Stimulated activated naive CD8-positive, alpha-beta T cell treated with anti-CD3 and anti-CD28 coated beads, Interleukin-15, Interleukin-2, amounts not matched to agents 100 U/mL and 50 U/mL, for 24 hours (primary cell): ENCODE measurements at places on chromosomes 5 and 9.

DNA sequence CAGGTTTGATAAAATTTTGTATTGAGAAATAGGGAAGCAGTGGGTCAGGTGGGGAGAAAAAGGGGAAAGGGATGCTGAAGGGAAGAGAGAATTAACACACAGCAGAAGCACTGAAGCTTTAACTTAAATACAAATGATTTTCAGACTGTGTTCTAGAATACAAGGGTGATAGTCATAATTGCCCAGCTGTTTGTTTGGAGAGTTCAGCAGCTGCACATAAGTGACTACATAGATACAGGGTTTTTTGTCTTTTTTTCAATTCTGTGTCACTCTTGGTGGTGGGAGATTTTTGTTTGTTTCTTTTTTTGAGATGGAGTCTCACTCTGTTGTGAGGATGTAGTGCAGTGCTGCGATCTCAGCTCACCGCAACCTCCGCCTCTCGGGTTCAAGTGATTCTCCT lies 590.4 kb upstream of the SEMA6A start:
- no peak for DNase-seq

DNA sequence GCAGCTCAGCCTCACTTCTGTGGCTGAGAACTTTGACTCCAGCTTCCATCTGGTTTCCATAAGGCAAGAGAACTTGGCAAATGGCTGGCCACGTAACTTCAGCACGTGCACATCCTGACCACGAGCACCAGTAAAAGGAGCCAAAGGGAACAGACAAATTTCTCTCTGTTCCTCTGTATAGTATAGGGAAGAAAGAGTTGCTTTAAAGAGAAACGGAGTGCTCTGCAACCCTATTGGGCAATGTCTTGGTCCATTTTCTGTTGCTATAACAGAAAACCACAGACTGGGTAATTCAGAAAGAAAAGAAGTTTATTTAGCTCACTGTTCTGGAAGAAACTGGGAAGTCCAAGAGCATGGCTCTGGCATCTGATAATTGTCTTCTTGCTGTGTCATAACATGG lies 558.7 kb downstream of the ACTL7B start:
- no peak for DNase-seq

DNA sequence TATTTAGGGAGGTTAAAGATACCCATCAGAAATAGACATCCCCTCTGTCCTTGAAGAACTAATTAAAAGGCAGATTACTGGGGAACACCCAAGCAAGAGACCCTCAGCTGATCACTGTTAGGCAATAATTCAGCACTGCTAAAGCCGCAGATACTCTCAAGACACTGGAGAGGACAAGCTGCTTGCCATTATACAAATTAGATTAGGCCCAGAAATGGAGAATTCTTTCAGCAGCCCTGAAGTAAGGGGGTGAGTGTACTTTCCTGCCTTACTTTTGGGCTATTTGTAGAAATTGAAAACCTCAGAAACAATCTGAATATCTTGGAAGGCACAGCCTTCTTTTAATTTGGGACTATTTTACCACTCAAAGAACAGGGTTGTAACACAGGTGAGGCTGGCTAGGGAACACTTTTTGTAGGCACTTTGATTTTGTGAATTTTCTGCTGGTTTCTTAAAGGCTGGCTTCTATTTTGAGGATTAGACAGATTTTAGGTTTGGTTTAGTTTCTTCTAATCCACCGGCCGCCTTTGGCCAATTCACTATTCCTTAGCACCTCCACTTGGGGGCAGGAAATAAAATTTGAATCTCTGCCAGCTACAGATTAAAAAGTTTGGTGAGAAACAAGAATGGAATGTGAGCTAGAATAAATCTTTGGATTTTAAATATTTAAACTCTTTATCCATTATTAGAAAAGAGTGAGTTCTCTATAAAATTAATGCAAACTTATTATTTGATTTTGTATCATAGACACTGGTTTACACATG lies 106.0 kb downstream of the SMARCA2 start:
- no peak for DNase-seq

- DNase-seq: no peak
These were observed 331.3 kb downstream of the NSG2 start for GRCh38 chr5:174376726-174377373.

- no peak for DNase-seq
These were observed 32.0 kb upstream of the SMU1 start for GRCh38 chr9:33108472-33108871.

DNA sequence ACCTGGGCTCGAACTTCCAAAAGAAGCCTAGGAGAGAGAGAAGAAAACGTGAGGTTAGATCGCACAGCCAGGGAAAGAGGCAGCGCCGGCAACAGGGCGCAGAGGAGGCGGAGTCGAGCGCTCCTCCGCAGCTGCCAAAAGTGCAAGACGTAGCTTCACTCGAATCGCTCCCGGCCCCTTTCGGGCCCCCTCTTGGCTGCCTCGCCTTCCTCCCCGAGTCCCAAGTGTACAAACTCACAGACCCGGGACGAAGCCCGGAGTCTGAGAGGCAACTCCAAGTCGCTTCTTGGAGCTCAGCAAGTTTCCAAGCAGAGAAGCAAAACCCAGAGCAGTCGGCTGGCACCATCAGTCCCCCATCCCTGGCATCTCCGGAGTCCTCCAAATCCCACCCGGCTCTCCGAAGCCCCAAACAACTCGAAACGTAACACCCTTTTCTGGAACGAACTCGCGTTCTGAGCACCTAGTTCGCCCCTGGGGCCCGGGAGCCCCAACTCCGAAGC lies 1.2 kb downstream of the MIER3 start:
- DNase-seq: peak; percentile 64

DNA sequence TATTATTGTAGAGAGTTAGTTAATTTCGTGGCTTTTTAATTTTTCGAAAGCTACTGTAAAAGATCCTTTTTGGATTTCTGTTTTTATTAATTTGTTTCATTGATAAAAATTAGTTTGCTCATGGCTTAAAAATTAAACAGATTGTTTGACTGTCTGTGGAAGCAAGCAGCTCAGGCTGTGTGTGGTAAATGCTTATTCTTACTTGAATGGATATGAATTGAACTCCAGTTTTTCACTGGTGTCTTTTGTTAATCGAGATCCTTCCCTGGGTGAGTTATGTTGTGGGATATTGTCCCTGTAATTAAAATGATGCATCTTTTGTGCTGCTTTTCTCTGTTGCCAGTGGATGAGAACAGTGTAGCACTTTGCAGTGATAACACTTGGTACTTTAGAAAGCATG lies 75.3 kb downstream of the PIK3R1 start:
- no peak for DNase-seq

- DNase-seq: no peak
These were observed 231.1 kb upstream of the NUDT12 start for GRCh38 chr5:103793595-103794182.

GRCh38 chr5:107792940-107793339 lies 122.2 kb upstream of the EFNA5 start:
- DNase-seq: no peak

GRCh38 chr5:91224456-91224855 lies 158.7 kb downstream of the ARRDC3 start:
- DNase-seq: no peak

GRCh38 chr5:133744051-133744959 lies 132.0 kb upstream of the FSTL4 start:
- DNase-seq: no peak

GRCh38 chr5:84861306-84861705 lies 476.6 kb upstream of the EDIL3 start:
- no peak for DNase-seq

- DNase-seq: no peak
These were observed 161.0 kb downstream of the PAM start for GRCh38 chr5:102916109-102916508.

DNA sequence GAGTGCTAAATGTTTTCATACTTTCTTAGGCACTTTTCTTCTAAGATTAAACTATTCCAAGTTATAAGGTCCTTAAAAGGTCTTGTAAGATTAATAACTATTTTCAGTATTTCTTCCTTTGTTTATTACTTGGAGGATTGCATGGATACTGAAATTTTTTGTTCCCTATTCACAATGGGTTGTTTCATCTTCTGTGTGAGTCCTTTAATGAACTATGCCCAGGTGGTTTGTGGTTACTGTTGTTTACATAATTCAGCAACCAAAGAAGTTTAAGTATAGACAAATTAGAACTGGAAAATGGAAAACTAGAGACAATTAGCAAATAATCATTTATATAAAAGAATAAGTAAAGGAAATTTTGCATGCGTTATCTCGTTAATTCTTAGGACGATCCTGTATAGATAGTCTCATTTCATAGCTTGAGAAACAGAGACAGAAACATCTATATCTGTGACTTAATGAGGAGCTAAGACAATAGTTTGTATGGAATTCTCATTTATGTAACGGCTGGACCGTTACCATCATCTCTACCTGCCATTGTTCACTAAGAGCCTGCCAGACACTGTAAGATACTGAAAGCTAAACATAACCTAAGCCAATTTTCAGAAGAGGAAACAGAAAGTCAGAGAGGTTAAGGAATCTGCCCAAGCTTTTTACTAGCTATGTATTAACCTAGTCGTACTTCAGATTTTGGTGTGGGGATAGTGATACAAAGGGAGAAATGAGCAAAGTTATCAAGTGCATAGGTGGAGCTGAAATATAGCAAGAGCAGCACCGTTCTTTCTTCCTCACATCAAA lies 148.2 kb downstream of the PAM start:
- no peak for DNase-seq

DNA sequence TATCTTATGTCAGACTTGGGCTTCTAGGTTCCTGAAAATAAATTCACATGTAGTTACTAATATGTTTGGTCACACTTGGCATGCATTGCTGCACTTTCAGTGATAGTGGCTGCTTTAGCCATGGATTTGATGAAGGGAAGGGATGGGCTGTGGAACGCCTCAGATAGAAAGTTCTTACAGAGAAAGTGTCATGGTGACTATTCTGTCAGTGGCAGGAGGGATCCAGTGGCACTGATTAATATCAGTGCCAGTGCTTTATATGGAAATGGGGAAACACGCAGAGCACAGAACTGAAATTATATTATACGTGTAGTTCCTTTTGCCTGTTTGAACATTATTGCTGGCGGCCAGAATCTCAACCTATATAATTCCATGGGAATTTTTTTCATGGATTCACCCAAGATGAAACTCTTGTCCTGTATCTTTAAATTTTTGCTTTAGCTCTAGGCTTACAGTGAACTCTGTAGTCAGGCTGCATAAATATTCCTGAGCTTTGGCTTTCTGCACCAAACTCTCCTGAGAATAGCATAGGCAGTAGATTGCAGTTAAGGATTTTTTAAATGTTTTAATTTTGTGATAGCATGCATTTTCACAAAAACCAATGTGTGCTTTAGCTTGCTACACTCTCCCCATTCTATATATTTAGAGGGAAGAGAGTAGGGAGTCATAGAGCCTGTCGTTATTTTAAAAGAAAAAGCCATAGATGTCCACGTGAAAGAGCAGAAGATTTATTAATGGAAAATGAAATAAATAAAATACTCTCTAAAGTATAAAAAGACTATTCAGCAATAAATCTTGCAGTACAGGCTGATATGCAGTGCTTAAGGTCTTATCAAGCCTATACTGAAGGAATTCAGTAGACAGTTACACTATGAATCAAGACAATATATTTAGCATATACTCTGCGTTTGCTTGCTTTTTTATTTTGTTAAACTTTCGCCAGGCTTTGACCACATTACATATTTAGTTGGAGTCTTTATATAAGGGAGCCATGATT lies 98.7 kb downstream of the EDIL3 start:
- no peak for DNase-seq

GRCh38 chr9:113913426-113914195 lies 37.5 kb downstream of the ZNF618 start:
- DNase-seq: no peak

- no peak for DNase-seq
These were observed 80.8 kb downstream of the LMNB1 start for GRCh38 chr5:126857472-126858410.

DNA sequence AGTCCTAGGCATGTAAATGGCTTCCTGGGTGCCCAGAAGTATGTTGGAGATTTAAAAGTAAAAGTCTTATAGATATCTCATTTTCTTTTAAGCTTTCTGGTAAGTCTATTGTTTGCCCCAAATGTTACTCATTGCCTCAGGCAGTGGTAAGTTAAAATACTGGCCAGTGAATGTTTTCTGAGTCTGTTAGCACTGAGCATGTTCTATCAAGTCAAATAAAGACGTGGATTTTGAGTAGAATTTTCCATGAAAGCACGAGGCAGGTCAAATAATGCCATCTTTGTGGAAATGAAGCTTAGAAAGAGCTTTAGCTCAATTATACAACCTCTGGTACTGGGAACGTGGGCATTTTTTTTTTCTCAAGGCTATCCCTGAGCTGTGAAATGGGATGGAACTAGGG lies 651.3 kb upstream of the ACO1 start:
- DNase-seq: no peak

GRCh38 chr5:55483885-55484284 lies 50.9 kb downstream of the PLPP1 start:
- no peak for DNase-seq

DNA sequence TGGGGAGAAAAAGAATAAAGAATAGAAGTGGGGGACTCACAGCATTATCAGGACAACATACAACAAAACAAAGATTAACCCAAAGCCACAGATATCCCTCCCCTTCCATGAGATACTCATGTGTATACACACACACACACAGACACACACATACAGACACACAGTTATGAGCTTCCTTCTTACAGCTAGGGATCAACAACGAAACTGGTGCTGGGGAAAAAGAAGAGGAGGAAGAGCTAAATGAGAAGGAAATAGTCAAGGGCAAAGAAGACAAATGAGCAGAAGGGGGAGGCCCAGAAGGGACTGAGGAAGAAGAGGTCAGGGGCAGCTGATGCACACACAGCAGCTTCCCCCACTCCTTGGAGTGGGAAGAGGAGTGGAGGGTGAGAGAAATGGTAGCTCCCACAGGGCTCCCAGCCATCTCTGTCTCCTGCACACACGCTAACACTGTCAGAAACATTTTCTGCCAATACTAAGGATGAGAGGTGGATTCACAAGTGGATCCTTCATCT lies 66.2 kb downstream of the SIL1 start:
- no peak for DNase-seq

- no peak for DNase-seq
These were observed 41.8 kb downstream of the CAVIN4 start for GRCh38 chr9:100619665-100620064.

DNA sequence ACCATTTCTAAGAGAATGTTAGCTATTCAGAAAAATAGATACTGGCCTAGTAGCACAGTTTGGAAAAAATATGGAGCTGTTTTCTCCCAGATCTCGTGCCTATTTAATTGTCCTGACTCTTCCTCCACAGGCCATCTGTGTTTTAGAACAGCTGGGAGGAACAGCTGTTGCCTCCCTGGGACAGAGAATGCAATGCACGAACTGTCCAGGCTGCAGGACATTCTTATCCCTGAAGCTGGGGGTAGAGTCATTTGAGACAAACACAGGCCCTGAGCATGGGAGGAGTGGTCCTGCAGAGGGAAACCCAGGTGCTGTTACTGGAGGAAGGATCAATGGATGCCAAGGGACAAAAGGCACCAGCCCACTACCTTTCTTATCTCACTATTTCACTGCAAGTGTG lies 20.9 kb upstream of the SPARC start:
- DNase-seq: no peak

DNA sequence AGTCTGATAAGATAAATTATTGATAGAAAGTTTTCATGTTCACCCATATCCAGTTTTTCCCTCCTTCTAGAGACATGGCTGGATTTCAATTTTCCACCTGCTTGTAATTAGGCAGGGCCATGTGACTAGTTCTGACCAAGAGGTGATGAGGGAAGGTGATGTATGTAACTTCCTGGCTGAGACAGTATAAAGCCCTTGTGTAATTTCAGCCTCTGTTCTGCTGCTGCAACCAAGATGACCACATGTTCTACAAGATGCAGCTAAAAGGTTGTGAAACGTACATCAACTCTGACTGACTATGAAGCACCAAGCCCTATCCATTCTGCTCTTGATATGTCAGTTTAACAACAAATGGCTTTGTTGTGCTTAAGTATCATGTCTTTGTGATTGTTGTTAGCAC lies 376.5 kb upstream of the DAB2 start:
- DNase-seq: no peak
